ENCODE measurements at places on chromosomes 12 and 14.
A peak's percentile ranks its signal among the peaks of the same experiment; 100 is the strongest.

- DNase-seq, result no peak
Observed at GRCh38 chr14:99604766-99605298, 825 bp upstream of the CCDC85C start.

- no peak for DNase-seq
Observed at GRCh38 chr14:86257973-86258372, 728.0 kb downstream of the FLRT2 start.

- DNase-seq, result peak; percentile 2
Observed at GRCh38 chr12:40336573-40337199, 111.9 kb downstream of the LRRK2 start.

- no peak for DNase-seq
Observed at GRCh38 chr14:65225299-65226159, 123.2 kb upstream of the MAX start.
